Natural killer cell treated with Interleukin-12 subunit alpha and Interleukin-12 subunit beta and Interleukin-15 and Interleukin-18, amount 100 ng/mL, for 72 hours (primary cell): ENCODE measurements at places on chromosomes 3 and 15.
A peak's percentile ranks its signal among the peaks of the same experiment; 100 is the strongest.

GRCh38 chr3:195385526-195385925, 57.3 kb downstream of the ACAP2 start:
- H3K27ac ChIP-seq: no peak overlapping the region
- no peak overlapping the region for H3K4me3 ChIP-seq
- peaks cover 6% of the 10 kb centered on the region for H3K36me3 ChIP-seq
- H3K4me1 ChIP-seq: peaks cover 30% of the 10 kb centered on the region
- no peaks in the 10 kb centered on the region for H3K27me3 ChIP-seq

DNA sequence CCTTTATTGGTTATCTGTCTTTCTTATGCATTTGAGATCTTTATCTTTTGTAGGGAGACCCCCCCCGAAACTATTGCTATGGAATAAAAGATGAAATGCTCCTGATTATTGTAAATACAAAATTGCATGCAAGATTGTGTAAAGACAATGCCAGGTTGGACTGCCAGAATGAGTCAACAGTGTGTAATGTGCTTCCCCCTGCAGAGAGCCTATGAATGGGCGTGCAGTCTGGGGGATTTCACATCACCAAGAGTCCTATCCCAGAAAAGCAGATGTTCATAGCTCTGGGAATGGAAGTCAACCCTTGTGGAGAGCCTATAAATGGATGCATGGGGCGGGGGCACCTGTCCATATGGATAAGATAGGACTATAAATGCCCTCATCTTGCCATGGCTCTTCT, 584.3 kb downstream of the NSUN3 start:
- DNase-seq: no peak
- no peaks in the 10 kb centered on the region for H3K27me3 ChIP-seq
- peaks cover 18% of the 10 kb centered on the region for H3K36me3 ChIP-seq
- no peak overlapping the region for H3K27ac ChIP-seq

GRCh38 chr3:130604806-130605205, 87.8 kb downstream of the COL6A6 start:
- DNase-seq: no peak
- peaks cover 2% of the 10 kb centered on the region for H3K27me3 ChIP-seq
- H3K4me1 ChIP-seq: no peaks in the 10 kb centered on the region
- H3K4me3 ChIP-seq: no peak overlapping the region

- H3K4me3 ChIP-seq: no peak overlapping the region
- no peaks in the 10 kb centered on the region for H3K4me1 ChIP-seq
- H3K27me3 ChIP-seq: no peaks in the 10 kb centered on the region
- no peak overlapping the region for H3K27ac ChIP-seq
- H3K36me3 ChIP-seq: no peaks in the 10 kb centered on the region
Observed at GRCh38 chr15:101308604-101309435, 13.8 kb upstream of the SNRPA1 start.

DNA sequence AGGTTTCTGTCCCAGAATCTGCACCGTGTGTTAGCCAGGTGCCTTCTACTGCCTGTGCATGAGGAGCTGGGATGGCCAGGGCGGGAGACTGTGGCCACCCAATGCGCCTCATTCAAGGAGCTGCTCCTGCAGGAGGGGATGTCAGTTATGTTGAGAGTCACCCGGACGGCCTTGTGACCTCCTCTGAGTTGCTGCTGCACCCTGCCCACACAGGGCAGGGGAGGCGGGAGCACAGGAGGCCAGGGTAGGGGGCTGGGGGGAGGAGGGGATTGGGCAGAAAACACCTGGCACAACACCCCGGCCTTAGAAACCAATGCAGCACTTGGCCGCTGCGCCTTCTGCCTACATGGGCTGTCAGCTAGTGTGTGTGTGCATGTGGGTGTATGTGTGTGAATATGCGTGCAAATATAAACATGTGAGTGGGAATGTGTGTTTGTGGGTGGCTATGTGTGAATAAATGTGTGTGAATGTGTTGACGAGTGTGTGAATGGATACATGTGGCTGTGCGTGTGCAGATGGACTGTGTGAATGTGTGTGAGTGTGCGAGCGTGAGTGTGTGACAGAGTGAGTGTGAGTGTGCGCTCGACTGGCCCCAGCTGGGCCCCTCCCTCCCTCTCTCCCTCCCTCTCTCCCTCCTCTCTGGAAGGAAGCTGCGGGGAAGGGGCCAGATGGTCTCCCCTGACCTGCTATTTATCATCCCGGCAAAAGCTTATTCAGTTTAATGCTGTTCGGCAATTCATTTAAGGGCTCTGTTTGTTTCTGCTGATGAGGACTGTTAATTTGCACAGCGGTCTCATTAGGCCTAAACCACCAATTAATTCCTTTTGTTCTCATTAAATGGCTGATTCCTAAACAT, 106.9 kb downstream of the TLE3 start:
- H3K27me3 ChIP-seq: peaks cover 21% of the 10 kb centered on the region
- no peak for DNase-seq
- no peaks in the 10 kb centered on the region for H3K36me3 ChIP-seq
- no peak overlapping the region for H3K4me3 ChIP-seq
- H3K27ac ChIP-seq: no peak overlapping the region

- peak overlapping the region; percentile 100 for H3K27ac ChIP-seq
- peaks cover 5% of the 10 kb centered on the region for H3K36me3 ChIP-seq
- no peaks in the 10 kb centered on the region for H3K27me3 ChIP-seq
- H3K4me1 ChIP-seq: peaks cover 27% of the 10 kb centered on the region
- DNase-seq: no peak
Observed at GRCh38 chr3:11643201-11643603, 513 bp downstream of the VGLL4 start.

DNA sequence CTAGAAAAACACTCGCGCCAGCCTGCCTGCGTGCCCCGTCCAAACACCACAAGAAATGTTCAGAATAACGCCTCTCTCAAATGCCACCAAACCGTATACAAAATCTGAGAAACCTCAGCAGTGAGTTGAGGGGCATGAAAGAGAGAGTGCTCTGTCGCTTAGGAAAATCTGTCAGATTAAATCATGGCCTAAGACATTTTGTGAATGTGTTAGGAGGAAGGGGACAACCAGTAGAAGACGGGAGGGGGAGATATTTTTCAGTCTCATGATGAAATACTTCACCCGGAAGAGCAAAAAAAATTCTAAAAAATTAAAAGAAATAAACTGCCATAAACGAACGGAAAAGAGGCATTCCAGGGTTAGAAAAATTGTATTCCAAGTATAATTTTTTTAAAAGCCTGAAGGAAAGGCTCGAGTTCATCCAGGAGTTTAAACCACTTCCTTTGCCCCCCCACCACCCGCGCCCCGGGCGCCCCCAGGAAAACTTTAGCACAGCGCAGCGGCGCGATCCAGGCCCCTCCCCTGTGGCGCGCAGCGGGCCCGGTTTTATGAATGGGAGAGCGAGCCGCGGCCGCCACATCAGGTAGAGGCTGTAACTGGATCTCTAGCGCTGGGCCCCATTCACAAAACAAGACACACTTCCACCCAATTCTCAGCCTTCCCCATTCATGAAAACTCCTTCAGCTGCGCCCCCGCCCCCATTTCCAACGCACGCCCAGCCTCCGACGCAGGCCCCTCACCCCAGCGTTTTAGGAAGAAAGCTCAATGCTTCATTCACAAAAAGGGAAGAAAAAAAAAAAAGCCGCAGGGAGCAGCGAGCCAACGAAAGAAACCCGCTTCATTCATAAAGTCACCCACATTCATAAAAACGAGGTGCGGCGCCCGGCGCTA, 1.4 kb downstream of the ETV5 start:
- peak; percentile 65 for DNase-seq
- H3K4me3 ChIP-seq: peak overlapping the region; percentile 96
- H3K36me3 ChIP-seq: peaks cover 17% of the 10 kb centered on the region
- peaks cover 47% of the 10 kb centered on the region for H3K4me1 ChIP-seq
- H3K27ac ChIP-seq: peak overlapping the region; percentile 90
- H3K27me3 ChIP-seq: peaks cover 24% of the 10 kb centered on the region

GRCh38 chr3:81920816-81921215, 159.4 kb upstream of the GBE1 start:
- DNase-seq: no peak
- no peak overlapping the region for H3K27ac ChIP-seq
- H3K4me3 ChIP-seq: no peak overlapping the region
- no peaks in the 10 kb centered on the region for H3K4me1 ChIP-seq
- H3K27me3 ChIP-seq: no peaks in the 10 kb centered on the region
- H3K36me3 ChIP-seq: no peaks in the 10 kb centered on the region

GRCh38 chr3:70061096-70061495, 61.6 kb downstream of the SAMMSON start:
- H3K27ac ChIP-seq: no peak overlapping the region
- H3K4me1 ChIP-seq: no peaks in the 10 kb centered on the region
- H3K36me3 ChIP-seq: no peaks in the 10 kb centered on the region
- no peak for DNase-seq

GRCh38 chr3:180142041-180142440, 105.3 kb upstream of the PEX5L start:
- H3K27ac ChIP-seq: no peak overlapping the region
- H3K4me1 ChIP-seq: no peaks in the 10 kb centered on the region
- H3K36me3 ChIP-seq: no peaks in the 10 kb centered on the region
- no peak overlapping the region for H3K4me3 ChIP-seq

DNA sequence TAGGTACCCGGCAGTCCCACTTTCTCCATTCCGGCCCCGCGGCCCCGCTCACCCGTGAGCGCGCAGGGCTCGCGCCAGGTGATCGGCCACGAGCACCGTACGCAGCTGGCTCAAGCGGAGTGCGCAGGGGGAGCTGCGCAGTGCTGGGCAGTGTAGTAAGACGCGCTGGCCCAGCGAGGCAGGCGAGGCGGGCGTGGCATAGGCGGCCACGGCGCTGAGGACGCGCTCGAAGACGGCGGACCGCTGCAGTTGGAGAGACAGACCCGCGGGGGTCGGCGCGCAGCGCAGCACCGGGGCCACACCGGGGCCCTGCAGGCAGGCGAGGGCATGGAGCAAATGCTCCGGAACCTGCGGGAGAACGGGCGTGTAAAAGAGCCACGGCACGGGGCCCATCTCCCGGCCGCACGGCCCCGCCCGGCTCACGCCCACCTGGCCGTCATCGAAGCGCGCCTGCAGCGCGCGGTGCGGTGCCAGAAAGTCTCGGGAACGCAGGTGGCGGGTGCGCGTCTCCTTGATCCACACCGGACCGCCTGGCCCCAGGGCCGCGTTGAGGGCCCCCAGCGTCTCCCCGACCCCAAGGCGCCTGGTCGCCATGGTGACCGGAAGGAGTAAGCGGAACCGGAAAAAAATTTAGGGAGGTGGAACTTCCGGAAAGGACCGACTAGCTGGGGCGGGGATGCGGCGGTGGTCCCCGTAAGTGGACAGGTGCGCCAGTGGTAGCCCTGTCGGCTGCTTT, at the start of gene DALRD3:
Gene DALRD3, minus strand, starts transcription at position 610 of the 736 bp plus-strand sequence. Its CDS starts 16 bp downstream, at position 594.
- peak within 1 kb of the TSS; percentile 97 for H3K27ac ChIP-seq
- peak; percentile 75 for DNase-seq
- peaks cover 23% of the 10 kb centered on the region for H3K4me1 ChIP-seq
- no peaks in the 10 kb centered on the region for H3K36me3 ChIP-seq
- H3K27me3 ChIP-seq: no peaks in the 10 kb centered on the region
- peak within 1 kb of the TSS; percentile 93 for H3K4me3 ChIP-seq

DNA sequence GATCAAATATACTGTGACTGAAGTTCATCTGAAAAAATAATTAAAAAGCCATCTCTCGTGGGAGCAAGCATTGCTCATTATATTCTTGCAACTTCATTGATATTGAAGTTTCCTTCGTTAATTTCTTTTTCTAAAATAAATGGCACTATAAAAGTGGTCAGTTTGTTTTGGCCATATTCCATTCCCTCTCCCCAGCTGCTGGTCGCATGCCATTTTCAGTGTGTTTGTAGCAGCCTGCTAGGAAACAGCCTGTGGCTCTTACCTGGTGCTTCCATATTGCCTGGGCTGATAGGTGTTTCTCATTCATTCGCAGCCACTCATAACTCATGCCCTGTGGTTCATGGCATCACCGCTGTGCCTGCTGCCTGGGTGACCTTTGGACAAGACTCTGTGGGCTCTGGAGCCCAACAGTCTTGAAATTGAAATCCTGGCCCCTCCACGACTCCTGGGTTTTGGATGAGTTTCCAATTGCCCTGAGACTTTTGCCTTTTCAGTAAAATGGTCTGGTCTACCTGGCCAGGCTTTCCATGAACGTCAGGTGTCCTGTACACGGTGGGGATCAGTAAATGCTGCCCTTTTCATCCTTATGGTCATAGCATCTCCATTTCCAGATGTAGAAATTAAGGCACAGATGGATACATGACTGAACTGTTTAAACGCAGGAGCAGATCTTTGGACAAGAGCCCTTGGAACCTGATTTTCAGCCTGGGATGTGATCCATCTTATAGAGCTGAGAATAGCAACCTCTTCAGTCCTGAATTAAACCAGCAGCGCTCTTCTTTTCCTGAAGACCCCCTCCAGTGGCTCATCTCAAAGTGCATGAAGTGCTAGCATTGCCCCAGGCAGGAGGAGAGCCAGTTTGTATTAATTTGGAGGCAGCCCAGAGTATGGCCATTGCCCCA, 69.4 kb downstream of the SLCO3A1 start:
- no peaks in the 10 kb centered on the region for H3K36me3 ChIP-seq
- DNase-seq: no peak
- peaks cover 40% of the 10 kb centered on the region for H3K4me1 ChIP-seq
- no peaks in the 10 kb centered on the region for H3K27me3 ChIP-seq
